ENCODE measurements at places on chromosomes 1 and 21.

- no peak for DNase-seq
Measured at GRCh38 chr1:102586022-102586421, 522.3 kb downstream of the COL11A1 start.

GRCh38 chr1:60573121-60573520 lies 499.6 kb upstream of the C1orf87 start:
- no peak for DNase-seq

GRCh38 chr1:6503884-6504602 lies 12.6 kb upstream of the PLEKHG5 start:
- DNase-seq = no peak

- no peak for DNase-seq
Measured at GRCh38 chr1:247281001-247281574, 25.2 kb downstream of the VN1R5 start.

- no peak for DNase-seq
Measured at GRCh38 chr1:247332623-247333361, 1.1 kb upstream of the ZNF496 start.

- DNase-seq = peak; percentile 86
Measured at GRCh38 chr1:39076127-39076798, 50.1 kb downstream of the NDUFS5 start.

DNA sequence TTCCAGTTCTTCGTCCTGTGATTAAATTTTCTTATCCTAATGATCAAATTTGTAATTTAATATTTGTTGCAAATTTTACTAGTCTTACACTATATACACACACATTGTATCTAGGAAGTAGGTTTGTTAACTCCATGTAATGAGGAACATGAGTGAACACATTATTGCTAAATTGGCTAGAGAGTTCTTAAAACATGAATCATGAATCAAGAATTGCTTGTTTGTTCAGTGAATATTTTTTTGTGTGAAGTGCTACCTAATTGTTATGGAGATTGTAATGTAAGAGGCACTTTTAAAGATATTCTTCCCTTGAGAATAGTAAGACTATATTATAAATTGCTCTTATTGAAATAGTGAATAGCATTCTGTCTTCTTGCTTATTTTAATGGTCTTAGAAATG lies 4.6 kb downstream of the GPSM2 start:
- no peak for DNase-seq

DNA sequence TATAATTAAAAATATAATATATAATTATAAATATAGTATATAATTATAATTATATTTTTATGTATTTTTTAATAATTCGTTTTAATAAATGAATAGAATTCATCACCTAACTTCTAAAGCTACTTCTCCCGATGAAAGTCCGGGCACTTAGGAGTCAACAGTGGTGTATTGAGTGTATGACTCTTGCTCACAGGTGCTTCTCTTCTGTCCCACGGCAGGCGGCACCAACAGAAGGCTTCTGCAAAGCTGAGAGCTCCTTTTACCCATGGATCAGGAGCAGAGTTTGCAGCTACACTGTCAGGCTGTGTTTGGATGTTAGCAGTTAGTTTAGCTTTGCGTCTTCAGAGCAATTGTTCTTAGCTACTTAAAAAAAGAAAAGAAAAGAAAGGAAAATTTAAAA lies 122.4 kb downstream of the LIPI start:
- no peak for DNase-seq

GRCh38 chr21:41425588-41425953 lies 468 bp upstream of the MX1 start:
- DNase-seq = no peak

DNA sequence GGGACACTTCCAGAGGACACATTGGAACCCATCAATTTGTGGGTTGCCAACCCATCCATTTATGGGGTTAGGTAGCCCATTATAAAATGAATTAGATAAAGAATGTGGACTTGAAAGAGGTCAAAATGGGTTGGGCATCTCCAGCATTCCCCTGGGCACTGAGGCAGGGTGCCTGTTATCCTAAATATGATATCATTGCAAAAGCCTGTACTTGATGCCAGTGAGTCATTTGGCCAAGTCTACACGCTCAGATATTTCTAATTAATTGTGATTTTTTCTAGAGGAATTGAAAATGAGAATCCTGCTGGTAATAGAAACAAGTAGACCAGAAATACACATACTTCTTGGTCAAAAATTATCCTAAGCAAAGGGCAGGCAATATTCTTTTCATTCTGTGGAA lies 21.9 kb upstream of the NBL1 start:
- DNase-seq = no peak

DNA sequence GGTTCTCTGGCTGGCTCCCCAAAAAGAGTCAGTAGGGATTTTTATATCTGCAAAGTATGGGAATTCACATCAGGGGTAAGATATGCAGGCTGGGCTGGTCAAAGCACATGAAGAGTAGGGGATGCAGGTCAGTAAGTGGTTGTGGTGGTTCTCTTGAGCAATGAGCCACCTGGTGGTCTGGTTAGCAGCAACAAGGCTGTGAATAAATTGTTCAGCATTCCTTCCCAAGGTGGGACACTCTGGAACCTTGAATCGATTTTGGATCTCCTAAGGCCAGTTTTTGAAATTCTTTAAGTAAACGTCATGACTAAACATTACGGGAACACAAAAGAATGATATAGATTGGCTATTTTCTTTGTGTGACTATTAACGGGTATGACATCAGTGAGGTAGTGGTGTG lies 563.0 kb upstream of the NEGR1 start:
- peak; percentile 29 for DNase-seq

- no peak for DNase-seq
Measured at GRCh38 chr1:245062741-245063305, 92.0 kb upstream of the KIF26B start.

DNA sequence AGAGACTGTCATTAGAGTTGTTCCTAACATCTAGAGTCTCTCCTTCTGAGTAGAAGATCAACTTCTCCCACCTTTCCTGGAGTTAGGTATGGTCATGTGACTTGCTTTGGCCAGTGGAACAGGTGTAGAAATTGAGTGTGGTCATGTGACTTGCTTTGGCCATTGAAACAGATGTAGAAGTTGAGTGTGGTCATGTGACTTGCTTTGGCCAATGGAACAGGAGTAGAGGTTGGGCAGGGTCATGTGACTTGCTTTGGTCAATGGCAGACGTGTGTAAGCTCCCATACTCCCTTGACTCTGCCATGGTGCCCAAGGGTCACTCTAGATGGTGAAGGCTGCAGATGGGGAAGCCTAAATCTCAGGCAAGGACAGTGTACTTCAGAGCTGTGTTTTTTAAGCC lies 306.0 kb downstream of the NPHP4 start:
- DNase-seq = no peak

DNA sequence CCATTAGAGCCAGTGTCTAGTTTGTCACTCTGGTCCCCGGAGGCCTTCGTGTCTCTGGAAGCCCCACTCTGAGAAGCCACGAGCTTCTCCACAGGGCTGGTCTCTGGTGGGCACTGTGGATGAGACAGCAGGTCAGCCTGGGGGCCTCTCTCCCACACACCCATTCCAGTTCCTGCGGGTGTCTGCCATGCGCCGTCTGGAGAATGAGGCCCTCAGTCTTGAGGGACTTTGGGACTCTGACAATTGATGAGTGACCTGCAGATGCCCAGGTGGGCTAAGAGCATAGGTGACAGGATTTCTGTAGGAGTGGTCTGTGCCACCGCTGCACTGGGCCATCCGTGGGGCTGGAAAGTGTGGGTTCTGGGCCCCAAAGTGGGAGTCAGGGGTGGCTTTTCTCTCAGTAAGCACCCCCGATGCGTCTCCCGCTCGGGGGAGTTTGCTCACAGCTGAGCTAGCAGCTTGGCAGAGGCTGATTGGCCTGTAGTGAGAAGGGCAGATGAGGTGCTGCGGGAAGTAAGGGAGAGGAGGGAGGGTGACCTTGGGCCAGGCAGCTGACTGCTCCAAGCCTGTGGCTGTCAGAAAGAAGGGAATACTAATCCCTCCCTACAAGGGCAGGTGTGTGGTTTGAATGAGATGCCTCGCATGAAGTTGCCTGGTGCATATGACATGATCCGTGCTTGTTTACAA lies 26.4 kb downstream of the LHX4 start:
- DNase-seq = no peak

DNA sequence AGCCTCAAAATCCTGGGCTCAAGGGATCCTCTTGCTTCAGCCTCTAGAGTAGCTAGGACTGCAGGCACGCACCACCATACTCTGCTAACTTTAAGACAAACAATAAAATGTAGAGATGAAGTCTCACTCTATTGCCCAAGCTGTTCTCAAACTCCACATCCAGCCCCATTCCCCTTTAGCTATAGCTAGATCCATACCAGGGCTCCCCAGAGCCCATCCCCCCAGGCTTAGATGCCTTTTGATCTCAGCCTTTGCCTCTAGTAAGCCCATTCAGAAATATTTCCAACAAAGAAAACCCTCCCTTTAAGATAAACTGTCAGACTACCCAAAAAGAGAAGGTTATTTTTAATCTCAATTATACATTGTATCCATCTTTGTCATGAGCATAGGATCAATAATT lies 325.4 kb downstream of the CHRM3 start:
- DNase-seq = no peak

GRCh38 chr1:218886101-218886871 lies 287.4 kb upstream of the LYPLAL1 start:
- peak; percentile 66 for DNase-seq

- DNase-seq = no peak
Measured at GRCh38 chr1:40017951-40018575, 22.5 kb upstream of the CAP1 start.

- DNase-seq = no peak
Measured at GRCh38 chr1:201827321-201828216, 1.4 kb upstream of the IPO9 start.

GRCh38 chr1:37449936-37450335 lies 24.4 kb upstream of the ZC3H12A start:
- DNase-seq = no peak

DNA sequence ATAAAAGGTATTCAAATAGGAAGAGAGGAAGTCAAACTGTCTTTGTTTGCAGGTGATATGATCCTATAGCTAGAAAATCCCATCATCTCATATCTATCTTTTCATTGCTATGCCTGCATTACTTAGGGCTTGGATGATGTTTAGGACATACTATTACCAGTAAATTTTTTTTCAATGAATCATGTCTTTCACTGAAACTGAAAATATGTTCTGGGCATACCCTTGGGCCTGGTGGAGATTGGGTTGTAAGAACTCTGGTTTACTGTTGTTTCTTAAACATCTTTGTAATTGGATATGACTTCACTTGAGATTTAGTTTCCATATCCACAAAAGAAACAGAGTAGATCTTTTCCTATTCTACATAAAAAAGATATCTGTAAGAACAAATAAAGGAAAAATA lies 502.2 kb upstream of the PRMT6 start:
- DNase-seq = no peak

- no peak for DNase-seq
Measured at GRCh38 chr1:68046885-68047658, 3.4 kb downstream of the DIRAS3 start.

DNA sequence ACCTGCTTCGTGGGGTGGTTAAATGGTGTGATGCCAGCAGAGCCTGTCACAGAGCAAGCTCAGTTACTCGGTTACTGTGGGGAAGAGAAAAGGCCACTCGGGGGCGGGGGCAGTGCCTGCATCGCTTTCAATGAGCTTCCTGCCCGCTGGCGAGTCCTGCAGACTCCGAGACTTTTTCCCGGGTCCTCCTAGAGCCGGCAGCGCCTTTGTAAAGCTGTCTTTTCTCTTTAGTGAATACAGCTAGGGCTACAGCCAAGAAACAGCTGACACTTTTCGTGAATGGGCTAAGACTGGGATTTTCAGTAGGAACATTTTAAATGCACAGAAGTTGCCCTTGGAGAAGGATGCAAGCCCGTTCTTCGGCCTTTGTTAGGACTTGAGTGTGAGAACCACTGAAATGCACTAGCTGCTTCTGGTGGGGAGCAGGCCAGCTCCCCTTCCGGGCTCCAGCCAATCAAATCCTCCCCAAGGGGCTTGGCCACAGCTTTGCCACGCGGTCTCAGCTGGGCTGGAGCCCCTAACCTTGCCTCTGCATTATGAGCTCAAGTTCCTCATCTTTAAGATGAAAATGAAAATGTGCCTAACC lies 23.4 kb upstream of the EFHD2 start:
- no peak for DNase-seq

- DNase-seq = peak; percentile 42
Measured at GRCh38 chr1:15943992-15944307, 32.0 kb downstream of the ZBTB17 start.

DNA sequence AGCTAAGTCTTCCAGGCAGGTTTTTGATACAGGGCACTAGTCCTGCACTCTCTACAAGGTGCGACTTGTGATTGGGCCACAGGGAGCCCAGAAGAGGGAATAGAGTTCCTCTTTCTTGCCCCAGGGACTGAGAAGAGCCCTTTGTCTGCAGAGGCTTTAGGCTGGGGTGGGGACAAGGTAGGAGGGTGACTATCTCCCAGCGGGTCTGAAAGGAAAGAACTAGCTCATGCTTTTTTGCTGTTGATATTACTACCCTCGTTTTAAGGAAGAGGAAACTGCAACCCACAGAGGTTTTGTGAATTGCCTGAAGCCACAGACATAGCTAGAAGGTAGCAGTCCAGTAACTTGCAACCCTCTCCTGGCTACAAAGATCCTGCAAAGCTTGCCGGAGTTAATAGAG lies 615.2 kb downstream of the MATN1 start:
- no peak for DNase-seq

GRCh38 chr1:248631354-248632008 lies 3.4 kb downstream of the OR2T11 start:
- no peak for DNase-seq

GRCh38 chr1:193480755-193481154 lies 294.3 kb upstream of the B3GALT2 start:
- no peak for DNase-seq

DNA sequence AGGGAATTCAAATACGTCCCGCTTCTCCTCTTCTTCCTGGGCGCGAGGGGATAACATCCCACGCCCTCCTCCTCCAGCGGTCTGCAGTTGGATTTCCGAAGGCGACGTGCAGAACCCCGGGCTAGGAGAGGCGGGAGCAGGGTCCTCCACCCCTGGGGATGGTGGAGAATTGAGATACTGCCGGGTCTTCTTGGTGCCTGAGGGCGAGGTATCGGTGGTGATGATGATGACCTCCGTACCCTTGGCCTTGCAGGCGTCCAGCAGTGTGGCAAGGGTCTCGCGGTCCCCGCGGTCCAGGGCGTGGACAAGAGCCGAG lies 3.2 kb upstream of the LIX1L start:
- peak; percentile 54 for DNase-seq

GRCh38 chr1:107016376-107016978 lies 40.0 kb upstream of the PRMT6 start:
- DNase-seq = no peak

- no peak for DNase-seq
Measured at GRCh38 chr1:100089082-100089481, 43.6 kb downstream of the SASS6 start.

- DNase-seq = no peak
Measured at GRCh38 chr1:117576236-117576635, 29.6 kb upstream of the TENT5C start.

Measured in aorta (tissue), 5 donors.